ENCODE measurements at places on chromosomes 12 and 14.

GRCh38 chr12:1080520-1081223 lies 89.6 kb downstream of the ERC1 start:
- no peak for DNase-seq

- DNase-seq, result no peak
Measured at GRCh38 chr12:130978785-130979184, 25.1 kb downstream of the ADGRD1 start.

DNA sequence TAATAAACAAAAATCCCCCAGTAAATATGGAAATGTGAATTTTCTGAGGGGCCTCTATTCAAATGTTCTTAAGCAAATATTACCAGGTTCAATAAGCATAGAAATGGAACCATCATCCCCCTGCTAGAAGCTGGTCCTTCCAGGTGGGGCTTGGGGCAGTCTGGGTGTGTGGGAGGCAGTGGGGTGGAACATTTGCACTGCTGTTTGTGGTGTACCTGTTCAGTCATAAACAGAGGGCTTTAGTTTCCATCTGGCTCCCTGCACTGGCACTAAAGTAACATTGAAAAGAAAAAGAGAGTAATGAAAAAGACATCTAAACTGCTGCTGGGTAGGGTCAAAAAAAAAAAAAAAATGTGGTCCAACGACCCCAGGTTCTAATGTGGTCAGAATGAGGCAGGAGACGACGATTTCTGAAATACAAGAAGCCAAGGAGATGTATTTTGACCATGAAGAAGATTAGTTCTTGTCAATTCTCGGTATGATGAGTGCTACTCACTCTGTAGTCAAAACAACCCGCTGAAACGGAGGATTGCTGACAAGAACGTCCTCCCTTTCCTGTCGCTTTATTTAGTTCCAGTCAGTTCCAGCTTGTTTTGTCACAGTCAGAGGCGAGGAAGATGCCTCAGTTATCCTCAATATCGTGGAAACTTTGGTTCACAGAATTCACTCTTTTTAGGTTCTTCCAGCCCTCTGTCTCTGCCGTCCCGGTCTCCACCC lies 44.2 kb upstream of the MANSC4 start:
- no peak for DNase-seq

- DNase-seq, result no peak
Measured at GRCh38 chr12:4914720-4915119, 5.0 kb downstream of the KCNA1 start.

GRCh38 chr12:68667896-68668295 lies 18.9 kb upstream of the NUP107 start:
- no peak for DNase-seq

DNA sequence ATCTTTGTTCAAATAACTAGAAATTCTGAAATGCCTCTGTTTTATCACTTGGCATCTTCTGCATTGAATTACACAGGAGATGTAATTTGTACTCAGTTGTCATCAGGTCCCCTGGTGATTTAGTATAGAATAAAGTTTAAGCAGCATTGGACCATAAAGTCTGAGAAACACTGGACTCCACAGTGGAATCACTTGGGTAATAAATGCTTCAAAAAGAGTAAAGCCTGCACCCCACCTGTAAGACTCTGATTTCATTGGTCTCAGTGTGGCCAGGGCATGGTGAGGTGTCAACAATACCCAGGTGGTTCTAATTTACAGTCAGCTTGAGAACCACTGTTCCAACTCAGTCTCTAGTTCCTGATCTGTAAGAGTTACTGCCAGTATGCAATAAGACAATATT lies 148.9 kb downstream of the ITPR2 start:
- DNase-seq, result no peak

GRCh38 chr14:97074856-97075255 lies 277.7 kb downstream of the VRK1 start:
- no peak for DNase-seq
